SK-N-SH treated with all-trans-retinoic acid at 6 μM for 48 hours (cell line): ENCODE measurements at places on chromosomes 16 and 17.

DNA sequence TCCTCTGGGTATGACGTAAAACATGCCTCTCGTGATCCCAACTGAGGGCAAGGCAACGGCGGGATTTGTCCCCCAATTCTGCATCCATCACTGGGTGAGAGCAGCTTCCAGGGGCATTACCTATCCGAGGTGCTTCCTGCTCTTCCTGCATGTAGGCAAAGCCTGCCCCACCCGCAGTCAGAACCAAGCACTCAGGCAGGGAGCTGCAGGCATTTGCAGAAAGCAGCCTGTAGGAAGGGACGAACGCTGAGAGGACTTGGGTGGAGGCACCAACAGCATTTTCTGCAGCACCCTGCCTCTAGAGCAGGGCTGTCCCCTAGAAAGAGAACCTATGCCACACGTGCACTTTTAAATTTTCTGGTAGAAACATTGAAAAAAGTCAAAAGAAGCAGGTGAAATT, 5.5 kb downstream of the BCO1 start:
- no peak for ATAC-seq

DNA sequence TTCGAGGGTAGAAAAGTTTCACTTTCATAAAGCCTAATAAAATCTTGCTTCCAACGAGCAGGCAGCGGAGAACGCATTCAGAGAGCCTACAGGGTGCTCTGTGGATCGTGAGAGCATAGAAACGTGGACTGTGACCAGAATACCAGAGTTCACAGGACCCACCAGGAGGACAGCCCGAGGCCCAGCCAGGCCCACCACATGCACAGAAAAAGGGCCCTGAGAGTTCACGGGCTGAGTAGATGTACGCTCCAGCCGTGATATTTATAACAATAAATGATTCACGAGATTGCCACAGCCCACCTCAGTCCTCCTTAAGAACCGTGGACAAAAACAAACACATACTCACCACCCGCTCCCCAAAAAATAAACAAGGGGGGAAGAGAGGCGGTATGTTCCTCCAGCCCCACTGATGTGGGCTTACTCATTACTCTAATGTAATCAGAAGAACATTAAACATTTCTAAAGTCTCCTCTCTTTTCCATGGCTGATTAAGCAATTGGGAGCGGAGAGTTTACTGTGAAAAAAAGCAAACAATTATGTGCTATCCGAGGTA, 207.2 kb downstream of the C16orf78 start:
- no peak for ATAC-seq

DNA sequence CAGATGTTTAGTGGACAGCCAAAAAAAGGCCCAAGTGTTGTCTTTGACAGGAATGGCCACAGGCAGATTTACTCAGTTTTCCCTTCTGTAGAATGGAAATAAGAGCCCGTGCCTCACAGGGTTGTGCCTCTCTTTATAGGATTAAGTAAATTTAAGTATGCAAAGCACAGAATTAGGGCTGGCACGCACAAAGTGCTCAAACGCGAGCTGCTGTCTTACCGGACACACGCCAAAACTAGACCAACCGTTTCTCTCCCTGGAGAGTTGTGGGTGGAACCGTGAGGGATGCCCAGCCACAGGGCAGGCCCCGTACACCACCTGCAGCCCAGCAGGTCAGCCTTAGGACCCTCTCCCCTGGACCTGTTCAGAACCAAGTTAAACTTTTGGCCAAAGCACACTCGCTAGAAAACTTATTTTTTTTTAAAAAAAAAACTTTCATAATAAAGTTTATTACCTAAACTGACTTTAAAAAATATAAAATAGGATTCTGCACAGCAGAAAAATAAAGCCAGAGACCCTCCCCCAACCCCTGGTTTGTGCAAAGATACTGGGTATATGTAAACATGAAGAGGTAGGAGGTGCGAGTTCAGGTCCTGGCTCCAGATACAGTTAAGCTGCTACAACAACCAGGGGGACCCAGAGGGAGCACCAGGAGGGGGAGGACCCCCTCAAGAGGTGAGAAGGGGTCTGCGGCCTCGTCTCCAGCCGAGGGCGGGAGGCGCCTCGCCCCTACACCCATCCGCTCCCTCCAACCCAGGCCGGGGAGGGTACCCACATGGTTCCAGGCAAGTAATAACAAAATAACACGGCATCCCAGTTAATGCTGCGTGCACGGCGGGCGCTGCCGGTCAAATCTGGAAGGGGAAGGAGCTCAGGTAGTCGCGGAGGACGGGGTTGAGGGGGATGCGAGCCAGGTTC, 1.8 kb downstream of the SOCS1 start:
- ATAC-seq, result no peak

DNA sequence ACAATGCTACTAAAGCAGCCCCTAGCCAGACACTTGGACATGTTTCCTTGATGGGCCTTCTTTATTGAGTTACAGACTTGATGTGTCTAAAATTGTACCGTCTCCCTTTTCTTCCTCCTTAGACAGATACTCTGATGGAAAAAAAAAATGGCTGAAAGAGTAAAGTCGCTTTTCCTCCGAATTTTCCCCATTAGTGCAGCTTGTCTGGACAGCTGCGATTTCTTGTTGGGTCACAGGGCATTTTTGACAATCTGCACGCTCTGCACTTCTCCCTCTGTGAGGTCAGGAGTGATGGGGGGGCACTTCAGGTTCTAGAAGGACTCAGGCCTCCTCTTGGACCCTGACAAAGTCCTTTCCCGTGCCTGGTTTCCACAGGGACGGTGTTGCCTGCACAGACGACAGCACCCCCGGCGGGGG, 968 bp upstream of the PRKAR1A start:
- ATAC-seq, result no peak

DNA sequence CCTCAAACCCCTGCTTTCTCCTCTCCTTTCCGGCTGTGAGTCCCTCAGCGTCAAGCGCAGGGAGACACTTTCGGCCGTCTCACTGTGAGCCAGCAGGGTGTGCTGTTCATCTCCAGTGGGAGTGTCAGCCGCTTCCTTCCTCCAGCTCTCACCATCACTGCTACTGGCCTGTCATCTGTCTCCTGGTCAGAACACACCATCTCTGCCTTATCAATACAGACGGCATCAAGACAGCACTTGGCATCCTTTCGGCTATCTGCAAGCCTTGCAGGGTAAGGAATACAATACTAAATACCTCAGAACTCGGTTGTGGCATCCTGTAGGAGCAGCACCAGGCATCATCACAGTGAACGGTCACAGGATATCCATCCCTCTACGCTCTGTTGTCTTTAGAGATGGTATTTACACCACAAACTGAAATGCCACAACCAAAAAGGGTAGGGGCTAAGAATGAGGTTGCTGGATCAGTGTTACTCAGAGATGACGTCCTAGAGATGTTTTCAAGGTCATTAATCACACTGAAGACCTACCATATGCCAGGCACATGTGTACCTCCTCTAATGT, 20.7 kb upstream of the CMTM4 start:
- peak; percentile 85 for ATAC-seq

DNA sequence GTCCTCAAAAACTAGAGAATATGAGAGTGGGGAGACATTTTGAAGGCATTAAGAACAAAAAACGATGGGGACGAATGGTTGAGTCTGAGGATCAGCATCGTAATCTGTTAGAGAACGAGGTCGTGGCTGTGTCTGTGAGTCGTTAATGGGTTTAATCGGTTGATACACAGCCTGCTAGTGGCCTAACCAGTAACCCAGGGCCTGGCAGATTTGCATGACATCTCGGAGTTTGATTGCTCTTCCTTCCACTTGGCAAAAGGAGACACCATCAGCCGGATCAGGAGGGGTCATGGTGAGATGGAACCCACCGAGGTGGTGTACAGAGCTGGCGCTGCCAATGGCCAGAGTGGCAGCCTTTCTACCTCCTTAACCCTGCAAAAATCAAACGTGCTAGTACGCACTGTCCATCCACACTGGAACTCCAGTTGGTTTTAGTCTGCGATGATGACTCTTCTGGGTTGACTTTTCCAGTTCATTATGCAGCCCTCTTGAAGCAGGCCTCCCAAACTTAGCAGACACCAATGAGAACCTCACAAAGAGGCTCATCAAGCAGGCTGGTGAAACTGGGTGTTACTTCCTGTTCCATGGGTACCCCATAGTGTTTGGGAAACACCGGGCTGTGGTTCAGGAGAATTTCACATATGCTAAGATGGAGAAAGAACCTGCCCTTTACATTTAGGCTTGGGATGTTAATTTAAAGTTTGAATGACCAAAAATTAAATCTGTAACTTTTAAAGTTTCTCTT, 4.1 kb downstream of the HS3ST3B1 start:
- ATAC-seq, result no peak

DNA sequence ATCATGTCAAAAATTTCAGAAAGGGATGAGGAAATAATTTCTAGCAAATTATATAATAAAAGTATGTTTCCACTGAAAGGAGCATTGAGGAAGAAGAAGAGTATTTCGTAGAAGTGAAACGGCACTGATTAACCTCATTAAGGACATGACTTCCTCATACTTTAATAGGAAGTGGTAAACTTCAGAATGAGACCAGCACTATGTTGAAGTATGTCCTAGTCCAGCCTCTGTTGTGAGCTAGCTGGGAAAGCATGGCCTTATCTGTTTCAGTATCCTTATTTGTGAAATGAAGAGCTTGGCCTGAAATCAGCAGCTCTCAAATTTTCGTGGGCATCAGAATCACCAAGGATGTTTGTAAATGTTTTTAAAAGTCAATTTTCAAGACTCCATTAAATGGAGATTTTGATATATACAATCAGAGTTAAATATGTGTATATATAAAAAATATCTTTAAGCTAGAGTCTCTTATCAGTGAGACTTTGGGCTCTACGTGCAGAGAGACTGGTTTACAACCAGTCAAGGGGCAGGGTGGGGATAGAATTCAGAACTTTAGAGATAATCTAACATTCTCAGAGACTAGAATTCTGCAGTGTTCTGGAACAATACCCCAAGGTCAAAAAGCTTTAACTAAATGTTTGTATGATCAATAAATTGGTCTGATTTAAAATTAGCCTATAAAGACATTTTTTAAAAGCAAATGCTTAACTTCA, 365.4 kb downstream of the CDH13 start:
- ATAC-seq, result no peak

DNA sequence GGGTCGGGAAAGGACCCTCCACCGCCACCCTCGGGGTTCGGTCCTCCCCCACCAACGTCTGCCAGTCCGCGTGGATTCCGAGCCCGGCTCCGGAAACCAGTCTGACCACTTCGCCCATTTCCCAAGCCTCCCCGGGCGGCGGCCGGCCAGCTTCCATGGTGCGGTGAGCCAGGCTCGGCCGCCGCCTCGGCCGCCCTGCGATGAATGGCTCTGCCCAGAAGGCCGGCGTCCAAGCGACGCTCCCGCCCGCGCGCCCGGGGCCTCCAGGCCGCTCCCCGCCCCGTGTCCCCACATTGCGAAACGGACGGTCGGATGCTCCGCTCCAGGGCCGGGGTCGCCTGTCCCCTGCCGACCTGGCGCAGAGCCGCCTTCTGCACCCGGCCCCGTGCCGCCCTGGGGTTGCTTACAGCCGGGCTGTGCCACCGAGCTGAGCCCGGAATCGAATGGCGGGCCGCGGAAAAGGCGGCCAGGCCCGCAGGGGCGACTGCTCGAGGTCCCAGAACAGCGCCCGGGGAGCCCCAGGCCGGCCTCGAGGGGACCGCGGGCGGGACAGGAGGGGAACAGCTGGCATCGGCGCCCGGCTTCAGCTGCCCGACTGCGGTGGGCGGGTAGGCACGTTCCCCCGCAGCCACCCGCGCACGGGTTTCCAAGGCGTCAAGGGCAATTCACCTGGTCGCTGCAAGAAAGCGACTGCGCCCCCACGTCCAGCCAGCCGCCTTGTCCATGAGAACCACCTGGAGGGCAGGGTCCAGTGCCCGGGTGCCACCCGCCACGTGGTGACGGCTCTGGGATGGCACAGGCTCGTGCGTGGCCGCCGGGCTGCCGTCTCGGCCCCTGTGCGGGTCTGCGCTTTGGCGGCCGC, 18.3 kb upstream of the CBX8 start:
- ATAC-seq, result no peak
